ENCODE measurements at places on chromosomes 11 and 22. TPM values are rescaled to one million over a fixed set of nuclear protein-coding genes. Genes with fewer than 3 reads are reported as not detected.

The PYGM gene
- total RNA-seq: 1.5 TPM

The C2CD3 gene
- 17.9 TPM for total RNA-seq

The SCARF2 gene
- total RNA-seq: 2.5 TPM

The ANO5 gene
- 14.8 TPM for total RNA-seq

The KRTAP5-7 gene
- total RNA-seq: not detected

The CCDC15 gene
- 2.7 TPM for total RNA-seq

The LARGE2 gene
- 0.25 TPM for total RNA-seq

The GGT1 gene
- total RNA-seq: 2.7 TPM

Measured in temporal lobe (tissue), 4 donors.